SHP77 (cell line): ENCODE measurements at places on chromosomes 7 and 10.

DNA sequence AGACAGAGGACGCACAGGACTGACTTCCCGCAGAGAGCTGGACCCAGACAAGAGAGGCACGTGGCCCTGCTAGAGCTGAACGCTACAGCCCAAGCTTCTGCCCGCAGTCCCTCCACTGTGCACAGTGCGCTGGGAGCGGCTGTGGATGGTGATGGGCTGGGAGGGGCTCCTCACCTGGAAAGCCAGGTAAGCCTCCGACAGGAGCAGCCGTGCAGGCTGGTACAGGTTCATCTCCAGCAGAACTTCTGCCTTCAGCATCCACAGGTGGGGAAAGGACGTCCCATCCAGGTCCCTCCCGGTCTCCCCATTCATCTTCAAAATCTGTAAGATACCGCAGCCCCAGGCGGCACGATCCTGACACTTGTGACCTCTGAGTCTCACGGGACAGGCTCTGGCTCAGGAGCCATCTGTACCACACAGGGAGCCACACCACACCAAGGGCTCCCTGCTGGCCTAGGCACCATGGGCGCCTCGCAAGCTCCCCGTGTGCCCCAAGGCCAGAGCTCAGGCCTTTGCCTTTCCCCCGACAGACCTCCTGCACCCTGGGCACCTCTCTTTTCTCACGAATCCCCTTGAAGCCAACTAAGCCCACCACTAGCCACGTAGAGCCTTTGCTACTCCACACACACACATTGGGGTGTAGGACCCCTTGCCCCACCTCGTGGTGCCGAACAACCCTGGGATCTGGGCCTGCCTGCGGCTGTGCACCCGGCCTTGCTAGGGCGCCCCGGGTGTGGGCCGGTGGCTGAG, 76.3 kb downstream of the CFAP46 start:
- no peak for DNase-seq

DNA sequence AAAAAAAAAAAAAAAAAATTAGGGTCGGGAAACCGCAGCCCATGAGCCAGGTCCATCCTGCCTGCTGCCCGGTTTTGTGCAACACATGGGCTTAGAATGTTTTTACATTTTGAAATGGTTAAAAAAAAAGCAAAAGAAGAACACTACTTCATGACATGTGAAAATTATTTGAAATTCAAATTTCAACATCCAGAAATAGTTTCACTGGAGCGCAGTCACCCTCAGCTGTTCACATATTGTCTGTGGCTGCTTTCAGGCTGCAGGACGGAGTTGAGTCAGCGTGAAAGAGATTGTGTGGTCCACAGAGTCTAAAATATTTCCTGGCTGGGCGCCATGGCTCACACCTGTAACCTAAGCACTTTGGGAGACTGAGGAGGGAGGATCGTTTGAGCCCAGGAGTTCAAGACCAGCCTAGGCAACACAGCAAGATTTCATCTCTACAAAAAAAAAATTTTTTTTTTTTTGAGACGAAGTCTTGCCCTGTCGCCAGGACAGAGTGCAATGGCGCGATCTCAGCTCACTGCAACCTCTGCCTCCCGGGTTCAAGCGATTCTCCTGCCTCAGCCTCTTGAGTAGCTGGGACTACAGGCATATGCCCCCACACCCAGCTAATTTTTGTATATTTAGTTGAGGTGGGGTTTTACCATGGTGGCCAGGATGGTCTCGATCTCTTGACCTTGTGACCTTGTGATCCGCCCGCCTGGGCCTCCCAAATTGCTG, 63.9 kb upstream of the ECHDC3 start:
- no peak for DNase-seq

DNA sequence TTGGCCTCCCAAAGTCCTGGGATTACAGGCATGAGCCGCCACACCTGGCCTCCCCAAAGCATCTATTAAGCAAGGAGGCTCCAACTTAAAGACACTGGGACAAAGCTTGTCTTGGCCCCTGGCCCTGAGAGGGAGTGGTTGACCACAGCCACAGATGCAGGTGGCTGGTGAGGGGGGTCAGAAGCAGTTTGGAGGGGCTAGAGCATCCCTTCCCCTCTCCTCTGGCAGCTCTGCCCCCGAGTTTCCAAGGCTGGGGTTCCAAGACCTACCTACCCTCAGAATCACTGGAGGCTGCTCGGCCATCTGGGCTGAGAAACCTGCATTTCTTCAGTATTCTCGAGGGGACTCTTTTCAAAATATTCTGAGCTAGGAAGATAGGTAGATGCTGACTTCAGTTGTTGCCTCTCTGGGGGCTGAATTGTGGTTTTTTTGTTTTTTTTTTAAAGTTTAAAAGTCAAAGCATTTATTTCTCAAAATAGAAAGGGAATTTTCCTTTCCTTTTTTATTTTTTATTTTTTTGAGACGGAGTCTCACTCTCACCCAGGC, 32.6 kb downstream of the DDIT4 start:
- no peak for DNase-seq

- DNase-seq, result no peak
Measured at GRCh38 chr10:4532467-4532866, 293.5 kb upstream of the AKR1E2 start.

GRCh38 chr10:48604991-48605508, at the start of gene ARHGAP22:
Gene ARHGAP22 (minus strand): TSS chr10:48605073. CDS start chr10:48604796, 277 bp downstream.
- DNase-seq, result no peak

GRCh38 chr10:47383261-47384147, 589 bp downstream of the ZNF488 start:
- peak; percentile 40 for DNase-seq
